Activated CD4-positive, alpha-beta T cell treated with anti-CD3 and anti-CD28 coated beads for 36 hours (primary cell): ENCODE measurements at places on chromosomes 16 and 17. TPM values are rescaled to one million over a fixed set of nuclear protein-coding genes. Genes with fewer than 3 reads are reported as not detected.

Gene PIK3R5
- 29.2 TPM for total RNA-seq

Gene TNP2
- total RNA-seq = not detected

Gene UBFD1
- total RNA-seq = 56.8 TPM

GRCh38 chr17:74860229-74860871 is 665 bp upstream of the GRIN2C start:
- no peak overlapping the region for H3K4me3 ChIP-seq
- H3K27me3 ChIP-seq = peaks cover 34% of the 10 kb centered on the region
- peaks cover 13% of the 10 kb centered on the region for H3K4me1 ChIP-seq

DNA sequence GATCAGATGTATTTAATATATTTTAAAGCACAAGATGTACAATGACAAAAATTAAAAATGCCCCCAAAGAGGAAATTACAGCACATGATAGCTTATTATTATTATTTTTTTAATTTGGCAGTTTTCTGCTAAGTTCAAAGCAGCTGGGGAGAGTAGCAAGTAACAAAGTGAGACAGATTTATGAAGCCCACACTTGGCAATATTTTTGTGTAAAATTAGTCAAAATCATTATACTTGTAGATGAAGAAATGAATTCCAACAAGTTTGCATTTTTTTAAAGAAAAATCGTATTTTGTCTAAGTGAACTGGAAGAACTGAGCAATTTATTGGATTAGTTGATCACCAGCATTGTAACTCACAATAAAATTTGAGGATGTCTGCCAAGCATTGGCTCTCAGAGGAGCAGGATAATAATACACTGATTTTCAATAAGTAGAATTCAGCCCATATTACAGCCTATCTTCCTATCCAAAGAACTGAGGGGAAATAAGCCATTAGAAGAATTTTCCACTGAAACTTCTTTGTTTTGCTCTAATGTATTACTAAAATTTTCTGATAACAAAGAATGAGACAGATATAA is 215.6 kb downstream of the MAP2K6 start:
- no peak overlapping the region for H3K27ac ChIP-seq
- no peak overlapping the region for H3K4me3 ChIP-seq
- peaks cover 2% of the 10 kb centered on the region for H3K27me3 ChIP-seq
- no peak for DNase-seq

DNA sequence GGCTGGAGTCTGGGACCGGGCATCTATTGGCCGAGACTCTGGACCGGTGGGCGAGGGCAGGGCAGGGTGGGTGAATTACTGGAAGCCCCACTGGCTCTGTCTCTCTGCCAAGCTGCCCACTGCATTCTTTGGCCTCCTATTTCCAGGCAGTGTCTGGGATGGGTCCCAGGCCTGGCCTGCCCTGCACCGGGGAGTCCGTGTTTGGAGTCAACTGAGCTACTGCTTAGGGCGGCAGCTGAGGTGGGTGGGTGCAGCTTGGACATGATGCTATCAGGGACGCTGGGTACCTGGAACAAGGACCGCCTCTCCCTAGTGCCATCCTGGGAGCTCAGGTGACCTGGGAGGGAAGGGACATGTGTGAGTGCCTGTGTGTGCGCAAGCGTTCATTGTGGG is 58.1 kb downstream of the SOCS3 start:
- no peak overlapping the region for H3K27ac ChIP-seq
- H3K4me1 ChIP-seq = peaks cover 9% of the 10 kb centered on the region
- no peak for DNase-seq
- H3K27me3 ChIP-seq = no peaks in the 10 kb centered on the region
- H3K4me3 ChIP-seq = no peak overlapping the region

GRCh38 chr17:80082403-80083135 is 18.8 kb upstream of the GAA start:
- H3K27ac ChIP-seq = no peak overlapping the region
- H3K4me1 ChIP-seq = peaks cover 3% of the 10 kb centered on the region
- H3K27me3 ChIP-seq = no peaks in the 10 kb centered on the region
- peak; percentile 80 for DNase-seq
- H3K36me3 ChIP-seq = no peaks in the 10 kb centered on the region

DNA sequence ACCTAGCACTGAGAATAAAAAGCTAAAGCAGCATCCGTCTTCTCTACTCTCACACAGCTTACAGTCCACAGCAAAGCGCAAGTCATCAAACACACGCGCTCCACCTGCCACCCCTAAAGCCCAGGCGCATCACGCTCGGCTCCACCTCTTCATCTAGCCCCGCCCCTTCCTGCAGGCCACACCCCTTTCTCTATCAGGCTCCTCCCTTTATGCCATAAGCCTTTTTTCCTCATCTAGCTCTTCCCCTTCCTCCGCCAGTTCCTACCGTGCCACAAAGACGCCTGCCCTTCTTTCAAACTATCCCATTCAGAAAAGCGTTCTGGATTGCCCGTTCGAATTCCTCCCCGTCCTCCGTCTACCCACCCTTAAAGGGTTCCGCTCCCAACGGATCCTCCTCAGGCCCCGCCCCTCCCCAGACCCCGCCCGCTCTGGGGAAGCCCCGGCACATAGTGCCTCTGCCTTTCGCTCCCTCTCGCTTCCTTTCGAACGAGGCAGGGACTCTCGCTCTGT is 417 bp downstream of the C16orf46 start:
- no peak overlapping the region for H3K4me3 ChIP-seq
- no peaks in the 10 kb centered on the region for H3K36me3 ChIP-seq
- H3K27ac ChIP-seq = no peak overlapping the region
- DNase-seq = peak; percentile 96
- no peaks in the 10 kb centered on the region for H3K27me3 ChIP-seq

DNA sequence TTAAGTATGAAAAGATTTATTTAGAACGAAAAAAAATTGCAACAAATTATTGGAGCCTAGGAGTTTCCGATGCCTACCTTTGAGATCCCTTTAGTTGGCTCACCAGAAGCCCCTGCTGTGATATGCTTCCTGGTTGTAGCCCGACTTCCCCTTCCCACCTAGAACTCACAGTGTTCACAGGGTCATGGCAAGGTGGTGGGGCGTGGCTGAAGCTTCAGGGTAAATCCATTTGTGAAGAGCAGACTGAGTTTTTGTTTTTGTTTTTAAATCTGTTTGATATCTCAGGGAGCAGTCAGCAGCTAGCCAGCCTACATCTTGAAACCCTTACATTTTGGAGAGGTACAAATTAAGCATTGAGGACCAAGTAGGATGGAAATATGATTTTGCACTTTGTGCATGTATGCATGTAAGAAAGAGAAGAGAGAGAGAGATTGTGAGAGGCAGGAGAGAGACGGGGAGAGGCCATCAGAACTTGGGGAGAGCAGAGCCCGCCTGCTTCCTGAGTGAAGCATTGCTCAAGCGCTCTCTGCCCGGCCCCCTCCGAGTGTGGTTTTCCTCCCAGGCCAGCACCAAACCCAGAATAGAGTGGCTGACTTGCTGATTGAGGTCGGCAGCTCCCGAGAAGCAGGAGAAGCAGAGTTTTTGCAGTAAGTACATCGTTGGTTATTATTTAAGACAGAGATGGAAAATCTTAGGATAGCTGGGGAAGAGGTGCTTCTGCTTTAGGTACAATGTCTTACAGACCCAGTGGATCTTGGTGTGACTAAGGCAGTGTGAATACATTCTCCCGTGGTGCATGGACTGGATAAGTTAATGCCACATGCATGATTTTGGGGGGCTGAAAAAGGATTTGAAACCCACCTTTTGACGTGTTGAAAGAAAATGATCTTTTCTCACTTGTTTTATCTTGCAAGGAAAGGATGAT is 64.2 kb downstream of the SPECC1 start:
- H3K27ac ChIP-seq = peak overlapping the region; percentile 52
- peak overlapping the region; percentile 41 for H3K4me3 ChIP-seq
- H3K4me1 ChIP-seq = peaks cover 25% of the 10 kb centered on the region
- no peaks in the 10 kb centered on the region for H3K27me3 ChIP-seq
- peak; percentile 43 for DNase-seq
- H3K36me3 ChIP-seq = no peaks in the 10 kb centered on the region

- H3K27ac ChIP-seq = no peak overlapping the region
- H3K4me1 ChIP-seq = peaks cover 15% of the 10 kb centered on the region
- H3K27me3 ChIP-seq = peaks cover 3% of the 10 kb centered on the region
- peaks cover 5% of the 10 kb centered on the region for H3K36me3 ChIP-seq
- no peak overlapping the region for H3K4me3 ChIP-seq
- DNase-seq = peak; percentile 35
Observed at GRCh38 chr16:81442220-81442915, 2.2 kb upstream of the CMIP start.

DNA sequence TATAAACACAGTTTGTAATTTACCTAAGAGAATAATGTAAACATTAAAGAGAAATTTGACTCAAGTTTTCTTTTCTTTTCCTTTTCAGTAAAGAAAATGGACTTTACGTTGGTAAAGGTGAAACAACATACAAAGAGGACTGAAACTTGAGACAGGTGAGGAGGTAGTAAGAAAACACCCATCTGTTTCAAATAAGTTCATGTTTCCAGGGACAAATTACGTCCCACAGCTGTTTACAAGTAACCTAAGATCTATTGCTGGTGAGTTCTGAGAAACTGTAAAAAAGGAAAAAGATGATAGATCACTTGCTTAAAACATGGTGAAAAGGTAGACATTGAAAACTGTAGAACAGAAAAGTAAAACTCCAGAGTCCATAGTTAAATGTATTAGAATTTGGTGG is 4.8 kb upstream of the ABCA5 start:
- H3K4me1 ChIP-seq = peaks cover 26% of the 10 kb centered on the region
- H3K27ac ChIP-seq = no peak overlapping the region
- no peak for DNase-seq
- H3K4me3 ChIP-seq = no peak overlapping the region
- peaks cover 8% of the 10 kb centered on the region for H3K27me3 ChIP-seq
- H3K36me3 ChIP-seq = peaks cover 1% of the 10 kb centered on the region
